ENCODE measurements at places on chromosomes 2 and 18.
A peak's percentile ranks its signal among the peaks of the same experiment; 100 is the strongest.

GRCh38 chr2:64697297-64698176, 43.8 kb upstream of the SERTAD2 start:
- DNase-seq, result no peak

DNA sequence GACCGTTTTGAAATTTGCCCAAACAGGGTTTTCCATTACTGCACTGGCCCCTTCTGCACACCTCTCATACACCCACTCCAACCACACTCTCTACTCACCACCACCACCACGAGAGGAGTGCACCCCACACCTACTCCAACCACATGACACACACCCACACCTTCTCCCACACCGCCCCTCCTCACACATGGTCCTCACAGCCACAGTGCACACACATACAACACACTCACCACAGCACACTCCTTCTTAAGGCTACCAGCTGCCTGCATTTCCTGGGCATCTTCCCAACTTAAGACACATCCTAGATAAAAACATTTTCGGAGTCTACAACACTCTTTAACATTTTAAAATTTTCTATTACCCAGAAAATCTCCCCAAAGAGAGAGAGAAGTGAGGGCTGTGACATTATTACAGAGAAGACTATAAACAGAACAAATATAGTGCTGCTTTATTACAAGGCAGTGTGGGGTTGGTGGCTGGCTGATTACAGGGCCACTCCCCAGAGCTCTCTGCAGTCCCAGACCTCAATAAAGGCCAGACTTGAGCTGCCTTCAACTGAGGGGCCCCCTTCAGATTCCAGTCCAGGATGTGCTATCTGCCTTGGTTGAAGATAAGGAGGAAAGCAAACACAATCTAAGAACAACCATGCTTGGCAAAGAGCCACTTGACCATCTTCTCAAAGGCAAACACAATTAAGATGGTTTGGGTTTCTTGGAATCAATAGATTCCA, 36.1 kb downstream of the NHEJ1 start:
- no peak for DNase-seq

- no peak for DNase-seq
Measured at GRCh38 chr2:7866825-7867224, 815.0 kb upstream of the ID2 start.

DNA sequence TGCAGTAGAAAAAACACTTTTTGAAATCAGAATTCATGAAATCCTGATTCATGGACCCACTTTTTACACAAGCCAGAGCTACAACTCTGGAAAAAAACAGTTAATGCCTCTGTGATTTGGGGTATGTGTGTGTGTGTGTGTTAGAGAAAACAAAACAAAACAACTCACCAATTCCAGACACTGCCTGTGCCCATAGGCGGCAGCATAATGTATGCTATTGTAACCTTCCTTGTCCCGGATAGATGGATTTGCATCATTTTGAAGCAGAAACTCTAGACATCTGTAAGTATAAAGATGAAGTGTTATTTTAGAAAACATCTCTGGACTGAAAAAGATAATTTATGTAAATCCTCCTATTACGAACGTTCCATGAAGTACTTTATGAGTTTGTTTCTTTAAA, 152.0 kb upstream of the PGAP1 start:
- DNase-seq, result no peak

DNA sequence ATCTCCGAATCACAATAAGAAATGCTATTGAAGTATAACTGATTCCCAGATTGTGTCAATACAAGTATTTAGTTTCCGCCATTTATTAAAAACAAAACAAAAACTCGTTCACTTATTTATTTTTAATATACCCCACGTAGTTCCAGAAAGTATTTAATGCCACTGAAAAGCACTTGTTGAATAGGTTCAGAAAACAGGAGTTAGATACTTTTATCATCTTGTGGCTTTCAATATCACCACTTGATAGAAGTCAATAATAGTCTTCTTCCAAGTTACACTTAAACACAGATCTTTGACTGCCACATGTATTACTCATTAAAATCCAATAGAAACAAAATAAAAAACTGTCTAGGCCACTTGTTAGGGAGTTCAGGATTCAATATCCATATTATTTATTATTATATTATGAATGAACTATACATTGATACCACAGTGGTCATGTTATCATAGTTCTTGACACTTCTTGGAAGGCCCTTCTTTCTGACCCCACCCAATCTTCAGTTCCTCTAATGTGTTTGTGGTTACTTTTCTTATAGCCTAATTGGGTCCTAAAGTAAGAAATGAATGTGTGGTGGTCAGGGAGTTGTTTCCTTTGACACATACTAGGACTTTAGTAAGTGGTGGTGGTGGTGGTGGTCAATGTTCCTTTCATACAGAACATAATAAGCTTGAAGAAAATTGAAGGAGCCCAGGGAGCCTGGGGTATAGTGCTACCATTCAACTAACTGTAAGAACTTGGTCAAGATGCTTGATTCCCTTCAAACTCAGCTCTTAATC, 221.3 kb upstream of the ITGA4 start:
- peak; percentile 81 for DNase-seq

DNA sequence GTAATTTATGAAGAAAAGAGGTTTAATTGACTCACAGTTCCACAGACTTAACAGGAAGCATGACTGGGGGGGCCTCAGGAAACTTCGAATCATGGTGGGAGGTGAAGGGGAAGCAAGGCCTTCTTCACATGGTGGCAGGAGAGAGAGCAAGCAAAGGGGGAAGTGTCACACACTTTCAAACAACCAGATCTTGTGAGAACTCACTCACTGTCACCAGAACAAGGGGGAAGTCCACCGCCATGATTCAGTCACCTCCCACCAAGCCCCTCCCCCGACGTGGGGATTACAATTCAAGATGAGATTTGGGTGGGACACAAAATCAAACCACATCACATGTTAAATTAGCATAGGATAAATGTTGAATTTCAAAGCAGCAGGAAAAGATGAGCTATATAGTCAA, 56.2 kb downstream of the STRADB start:
- DNase-seq, result no peak

GRCh38 chr2:17879137-17879912, 858 bp downstream of the KCNS3 start:
- DNase-seq, result peak; percentile 20

DNA sequence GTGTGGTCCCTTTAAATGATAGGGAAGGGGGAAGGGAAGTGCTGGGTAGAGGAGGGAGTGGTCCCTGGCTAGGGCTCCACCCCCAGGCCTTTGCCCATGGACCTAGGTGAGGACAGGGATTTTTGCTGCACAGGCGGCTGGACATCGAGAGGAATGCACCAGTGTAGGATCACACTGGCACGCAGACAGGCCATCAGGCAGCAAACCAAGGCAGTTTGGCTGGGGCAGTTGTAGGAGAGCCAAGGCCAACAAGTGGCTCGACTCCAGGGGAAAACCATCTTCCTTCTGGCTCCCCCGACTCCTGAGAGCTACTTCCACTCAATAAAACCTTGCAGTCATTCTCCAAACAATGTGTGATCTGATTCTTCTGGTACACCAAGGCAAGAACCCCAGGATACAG, 402.0 kb upstream of the LRRTM1 start:
- DNase-seq, result no peak

DNA sequence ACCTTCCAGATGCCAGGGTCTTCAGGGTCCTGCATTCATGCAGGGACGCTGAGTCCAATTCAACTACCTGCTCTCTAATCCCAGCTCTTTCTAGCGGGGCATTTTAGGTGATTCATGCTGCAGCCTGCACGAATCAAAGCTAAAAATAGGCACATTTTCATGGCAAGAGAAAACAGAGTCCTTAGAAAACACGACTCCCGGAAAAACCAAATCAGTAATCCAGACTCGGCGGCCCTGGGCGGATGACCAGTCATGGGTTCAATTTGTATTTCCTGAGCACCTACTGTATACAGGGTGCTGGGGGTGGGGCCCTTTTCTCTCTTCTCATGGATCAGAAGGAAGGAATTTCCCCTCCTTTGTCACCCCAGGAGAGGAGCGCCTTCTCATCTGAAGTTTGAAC, 64.4 kb downstream of the LONRF2 start:
- DNase-seq, result no peak

- DNase-seq, result no peak
Measured at GRCh38 chr2:170073288-170073687, 104.7 kb upstream of the MYO3B start.

DNA sequence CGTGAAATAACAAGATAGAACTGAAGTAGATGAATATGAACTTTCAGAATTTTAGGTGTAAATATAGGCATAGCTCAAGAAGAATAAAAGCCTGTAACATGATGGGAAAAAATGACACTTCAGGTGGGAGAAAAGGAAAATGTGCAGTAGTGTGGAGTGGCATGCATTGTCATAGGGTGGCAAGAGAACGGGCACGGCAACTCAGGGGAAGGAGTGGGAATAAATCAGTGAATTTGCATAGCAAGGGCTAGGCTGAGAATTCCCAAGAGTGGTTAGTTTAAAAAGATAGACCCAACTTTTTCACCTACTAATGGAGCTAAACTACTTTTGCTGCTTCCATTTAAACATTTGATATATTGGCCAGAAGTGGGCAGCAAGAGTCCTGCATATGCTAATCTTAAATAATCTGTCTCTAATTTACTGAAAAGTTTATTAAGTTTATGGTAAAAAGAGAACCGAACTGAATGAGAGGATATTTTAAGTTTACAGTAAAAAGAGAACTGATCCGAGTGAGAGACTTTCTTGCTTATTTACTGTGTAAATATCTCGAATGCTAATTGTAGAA, 228.1 kb downstream of the CTNNA2 start:
- no peak for DNase-seq

DNA sequence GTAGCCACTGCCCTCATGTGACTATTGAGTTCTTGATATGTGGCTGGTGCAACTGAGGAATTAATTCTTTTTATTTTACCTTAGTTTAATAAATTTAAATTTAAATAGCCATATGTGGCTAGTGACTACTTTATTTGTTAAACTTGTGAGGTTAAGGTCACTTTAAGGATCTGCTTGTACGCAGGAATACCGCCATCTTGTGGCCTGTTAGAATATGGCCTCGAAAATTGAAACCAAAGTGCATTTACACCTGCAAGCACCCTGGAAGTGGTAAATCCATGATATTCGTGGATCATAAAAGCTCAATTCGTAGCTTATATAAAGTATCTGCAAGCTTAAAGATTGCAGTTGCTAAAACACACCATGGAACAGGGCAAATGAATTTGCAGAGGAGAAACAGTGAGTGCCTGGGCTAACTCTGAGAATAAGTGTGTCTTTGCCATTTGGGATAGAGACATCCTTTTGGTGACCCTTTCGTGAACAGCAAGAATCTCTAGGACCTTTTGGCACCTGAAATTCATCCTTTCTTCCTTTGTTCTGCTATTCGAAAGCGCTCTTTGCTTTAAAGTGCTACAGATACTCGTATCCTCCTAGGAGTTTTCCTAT, 59.9 kb upstream of the REG3A start:
- DNase-seq, result no peak

- DNase-seq, result no peak
Measured at GRCh38 chr2:84807063-84807485, 73.8 kb downstream of the TRABD2A start.

DNA sequence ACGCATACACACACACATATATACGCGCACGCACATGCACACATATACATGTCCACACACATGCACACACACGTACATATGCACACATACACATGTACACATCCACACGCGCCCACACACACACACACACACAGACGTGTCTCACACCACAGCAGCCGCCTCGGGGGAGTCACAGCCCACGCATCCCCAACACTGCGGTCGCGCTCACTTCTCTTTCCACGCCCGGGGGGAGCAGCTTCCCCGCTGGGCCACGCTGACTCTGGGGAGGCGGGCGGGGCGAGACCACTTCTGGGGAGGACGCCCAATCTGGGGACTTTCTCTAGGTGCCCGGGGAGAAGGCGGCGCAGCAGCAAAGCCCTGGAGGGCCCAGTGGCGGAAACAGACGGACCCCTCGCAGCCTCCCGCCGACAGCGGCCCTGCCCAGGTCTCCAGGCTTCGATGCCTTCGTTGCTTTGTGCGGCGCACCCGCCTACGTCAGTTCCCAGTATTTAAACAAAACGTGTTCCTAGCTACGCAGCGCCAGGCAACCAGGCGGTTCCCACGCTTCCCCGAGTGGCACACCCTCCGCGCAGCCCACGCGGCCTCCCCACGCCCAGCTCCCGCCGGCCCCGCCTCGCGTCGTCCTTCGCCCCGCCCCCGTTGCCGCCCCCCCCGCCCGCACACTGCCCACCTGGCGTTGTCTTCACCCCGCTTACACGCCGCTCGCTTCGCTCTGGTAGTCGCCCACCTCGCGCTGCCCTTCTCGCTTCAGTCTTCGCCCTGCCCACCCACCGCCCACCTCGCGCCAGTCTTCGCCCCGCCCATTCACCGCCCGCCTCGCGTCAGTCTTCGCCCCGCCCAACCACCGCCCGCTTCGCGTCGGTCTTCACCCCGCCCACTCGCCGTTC, 810 bp upstream of the RBFA start:
- no peak for DNase-seq

- peak; percentile 49 for DNase-seq
Measured at GRCh38 chr2:20425371-20425881, 21.4 kb upstream of the RHOB start.

DNA sequence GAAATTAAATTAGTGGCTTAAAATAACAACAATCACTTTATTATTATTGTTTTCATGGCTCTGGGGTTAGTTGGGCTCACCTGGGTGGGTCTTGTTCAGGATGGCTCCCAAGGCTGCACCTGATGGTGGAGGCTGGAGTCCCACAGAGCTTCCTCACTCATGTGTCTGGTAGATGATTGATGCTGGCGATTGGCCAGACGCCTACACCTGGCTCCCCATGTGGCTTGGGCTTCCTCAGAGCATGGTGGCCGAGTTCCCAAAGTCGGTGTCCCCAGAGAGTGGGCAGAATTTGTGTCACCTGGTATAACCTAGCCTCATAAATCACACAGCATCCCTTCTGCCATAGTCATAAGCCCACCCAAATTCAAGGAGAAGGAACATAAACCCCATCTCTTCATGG, 18.2 kb downstream of the DBI start:
- no peak for DNase-seq

- DNase-seq, result no peak
Measured at GRCh38 chr2:151165105-151165684, 96.5 kb downstream of the RBM43 start.

- DNase-seq, result no peak
Measured at GRCh38 chr2:98334439-98335078, 11.7 kb upstream of the CNGA3 start.

GRCh38 chr18:11849279-11849678, 1.9 kb upstream of the CHMP1B start:
- DNase-seq, result no peak

DNA sequence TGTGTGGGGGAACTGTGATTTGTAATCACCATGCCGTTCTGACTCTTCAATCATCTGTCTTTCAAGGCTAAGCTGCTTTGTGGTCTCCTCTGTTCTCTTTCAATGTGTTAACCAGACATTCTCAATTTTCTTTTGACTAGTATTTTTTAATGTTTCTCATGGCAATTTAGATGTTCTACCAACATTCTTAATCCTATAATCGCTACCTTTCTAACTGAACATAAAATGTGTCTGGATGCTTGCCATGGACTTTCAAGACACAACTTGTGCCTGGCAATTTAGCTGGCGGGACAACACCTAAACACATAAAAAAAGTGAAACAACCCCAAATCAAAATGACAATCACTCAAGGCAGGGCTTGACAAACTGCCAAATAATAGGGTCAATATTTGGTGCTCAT, 135.0 kb upstream of the ACKR3 start:
- DNase-seq, result no peak

GRCh38 chr2:205596581-205596980, 85.7 kb upstream of the NRP2 start:
- no peak for DNase-seq

- no peak for DNase-seq
Measured at GRCh38 chr2:49753344-49753985, 599.1 kb upstream of the FSHR start.

GRCh38 chr2:206316141-206316540, 41.7 kb downstream of the ZDBF2 start:
- no peak for DNase-seq

- DNase-seq, result no peak
Measured at GRCh38 chr18:61496374-61496773, 163.1 kb downstream of the CDH20 start.
